ENCODE measurements at places on chromosomes 1 and 21.

GRCh38 chr1:6827079-6827478 is 41.8 kb downstream of the CAMTA1 start:
- no peak for DNase-seq

DNA sequence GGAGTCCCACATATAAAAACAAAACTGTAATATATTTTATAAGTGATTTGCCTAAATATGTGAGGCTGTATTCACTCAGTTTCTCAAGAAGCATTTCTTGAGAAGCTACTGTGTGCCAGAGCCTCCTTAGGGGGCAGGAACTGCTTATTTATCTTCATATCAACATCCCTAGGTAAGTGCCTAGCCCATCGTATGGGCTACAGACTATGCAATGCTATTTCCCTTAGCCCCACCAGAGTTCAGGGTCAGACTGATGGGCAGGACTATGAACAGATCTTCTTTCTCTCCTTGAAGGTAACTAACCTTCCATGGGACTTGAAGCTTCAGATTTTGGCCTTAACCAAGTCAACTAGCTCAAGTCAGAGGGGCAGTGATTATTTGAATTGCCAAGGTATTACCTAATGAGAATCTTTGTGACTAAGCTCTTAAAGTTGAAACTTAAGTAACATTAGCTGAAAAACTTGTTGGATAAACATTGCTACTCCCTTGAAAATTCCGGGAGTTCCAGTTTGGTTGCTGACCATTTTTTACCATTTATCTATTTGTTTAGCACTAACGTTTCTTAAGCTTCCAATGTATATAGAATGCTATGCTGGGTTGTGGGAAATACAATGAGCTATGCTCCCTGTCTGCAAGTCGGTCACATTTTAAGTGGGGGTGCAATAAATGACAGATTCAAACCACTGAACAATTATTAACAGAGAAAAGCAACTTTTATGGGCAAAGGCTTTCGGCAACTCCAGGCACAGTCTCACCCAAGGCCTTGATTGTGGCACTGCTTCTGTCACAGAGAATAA is 85.2 kb downstream of the GPR88 start:
- DNase-seq = no peak

GRCh38 chr1:160177667-160178066 is 12.7 kb upstream of the CASQ1 start:
- no peak for DNase-seq

DNA sequence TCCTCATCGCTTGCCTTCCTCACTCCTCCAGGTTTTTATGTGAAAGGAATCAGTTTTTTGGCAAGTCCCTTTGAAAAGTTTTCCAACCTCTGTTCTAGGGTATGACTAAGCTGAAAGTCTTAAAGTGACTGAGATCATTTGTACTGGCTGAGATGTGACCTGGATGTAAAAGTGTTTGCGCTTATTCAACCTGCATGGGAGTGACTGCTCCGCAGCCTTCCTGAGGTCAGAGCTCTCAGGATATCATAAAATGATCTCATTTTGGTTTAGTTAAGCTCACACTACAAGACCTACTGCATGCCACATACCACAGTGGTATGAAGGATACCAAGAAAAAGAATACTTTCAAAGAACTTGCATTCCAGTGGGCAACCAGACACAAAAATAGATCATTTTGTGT is 29.8 kb upstream of the TADA1 start:
- no peak for DNase-seq

DNA sequence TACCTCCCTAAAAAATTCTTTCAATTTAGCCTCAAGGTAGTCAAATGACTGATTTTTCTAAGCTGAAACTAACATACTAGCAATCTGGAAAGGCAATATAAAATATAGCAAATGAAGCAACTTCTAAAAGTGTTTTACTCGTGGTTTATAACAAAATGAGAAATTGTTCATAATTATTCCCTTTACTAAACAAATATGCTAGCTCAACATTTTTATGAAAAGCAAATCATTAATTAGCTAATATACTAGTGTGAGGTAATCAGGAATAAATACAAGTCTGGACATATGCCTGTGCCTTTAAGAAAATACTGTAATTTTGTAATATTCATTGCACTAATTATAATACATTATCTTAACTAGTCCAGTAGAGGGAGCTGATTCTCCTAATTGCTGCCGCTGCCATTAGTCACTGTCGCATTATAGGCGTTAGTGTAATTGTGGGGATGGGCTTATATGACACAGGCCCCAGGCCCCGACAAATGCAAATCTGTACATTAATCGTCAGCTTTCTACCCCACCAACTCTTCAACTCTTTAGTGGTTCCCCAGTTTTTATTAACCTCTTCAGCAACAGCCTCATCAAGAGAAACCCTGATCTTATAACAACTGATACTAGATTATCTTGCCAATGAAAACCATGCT is 160.9 kb downstream of the GABPA start:
- DNase-seq = no peak

DNA sequence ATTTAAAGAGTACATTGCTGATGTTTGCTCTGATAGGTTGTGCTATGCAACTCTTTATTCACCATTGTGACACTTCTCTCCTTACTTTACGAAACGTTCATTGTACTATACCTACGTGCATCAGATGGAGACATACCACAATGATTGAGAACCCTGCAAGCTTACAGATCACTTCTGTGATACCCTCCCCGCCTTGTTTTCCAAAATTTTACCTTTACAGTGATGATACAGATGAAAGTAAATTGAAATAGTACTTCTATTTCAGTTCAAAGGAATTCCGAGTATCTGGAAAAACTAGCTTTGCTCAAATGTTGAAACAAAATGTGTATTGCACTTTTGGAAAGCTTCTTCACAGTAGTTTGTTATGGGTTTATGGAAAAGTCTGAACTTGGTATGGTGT is 3.3 kb downstream of the OR14K1 start:
- no peak for DNase-seq

DNA sequence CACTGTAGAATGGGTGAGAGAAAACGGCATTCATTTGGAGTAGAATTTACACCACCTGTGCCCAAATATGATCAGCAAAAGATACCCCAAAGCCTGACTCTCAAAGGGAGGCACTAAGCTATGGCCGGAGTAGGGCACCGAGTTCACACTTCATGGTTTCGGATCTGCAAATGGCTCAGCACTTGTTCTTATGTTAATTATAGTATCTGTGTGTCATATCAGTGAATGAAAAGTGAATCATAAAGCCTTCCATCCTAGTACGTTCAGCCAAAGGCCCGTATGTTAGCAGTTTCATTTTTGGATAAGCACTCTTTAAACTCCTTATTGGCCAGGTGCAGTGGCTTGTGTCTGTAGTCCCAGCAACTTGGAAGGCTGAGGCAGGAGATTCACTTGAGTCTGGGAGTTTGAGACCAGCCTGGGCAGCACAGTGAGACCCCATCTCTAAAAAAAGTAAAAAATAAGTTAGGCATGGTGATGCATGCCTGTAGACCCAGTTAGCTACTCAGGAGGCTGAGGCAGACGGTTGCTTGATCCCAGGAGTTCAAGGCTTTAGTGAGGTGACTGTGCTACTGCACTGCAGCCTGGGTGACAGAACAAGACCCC is 4.9 kb upstream of the CORT start:
- DNase-seq = no peak

GRCh38 chr21:34942911-34943310 is 106.2 kb downstream of the RUNX1 start:
- no peak for DNase-seq

DNA sequence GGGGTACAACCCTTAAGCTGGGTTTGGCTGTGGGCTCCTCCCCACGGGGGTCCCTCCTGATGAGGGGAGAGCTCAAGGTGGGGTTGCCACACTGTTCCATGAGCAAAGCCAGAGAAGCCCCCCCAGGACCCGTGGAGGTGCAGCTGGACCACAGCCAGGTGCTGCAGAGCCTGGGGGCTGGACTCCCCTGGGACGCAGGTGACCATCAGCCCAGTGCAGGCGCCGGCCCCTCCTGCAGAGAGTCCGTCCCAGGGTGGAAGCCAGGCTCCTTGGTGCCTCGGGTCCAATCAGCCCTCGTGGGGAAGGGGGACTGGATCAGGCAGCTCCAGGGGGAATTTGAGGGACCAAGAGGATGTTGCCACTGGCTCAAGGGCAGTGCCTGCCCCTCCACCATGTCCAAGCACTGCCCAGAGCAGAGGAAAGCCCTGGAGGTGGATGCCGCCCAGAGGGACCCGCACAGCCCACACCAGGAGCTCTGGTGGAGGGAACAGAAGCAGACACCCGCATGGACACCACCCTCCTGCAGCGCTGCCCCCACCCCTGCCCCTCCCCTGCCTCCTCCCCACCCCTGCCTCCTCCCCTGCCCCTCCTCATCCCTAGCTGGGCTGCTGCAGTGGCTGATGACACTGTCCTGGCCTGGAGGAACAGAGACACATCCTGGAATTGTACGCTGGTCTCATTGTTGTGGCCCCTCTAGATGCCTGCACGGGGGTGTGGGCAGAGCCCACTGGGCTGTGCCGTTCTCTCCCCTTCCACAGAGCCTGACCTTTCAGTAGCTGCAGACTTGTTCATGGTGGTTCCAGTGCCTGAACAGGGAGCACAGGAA is 30.8 kb upstream of the COL18A1 start:
- DNase-seq = no peak

GRCh38 chr1:154583773-154584172 is 16.2 kb downstream of the CHRNB2 start:
- DNase-seq = no peak

DNA sequence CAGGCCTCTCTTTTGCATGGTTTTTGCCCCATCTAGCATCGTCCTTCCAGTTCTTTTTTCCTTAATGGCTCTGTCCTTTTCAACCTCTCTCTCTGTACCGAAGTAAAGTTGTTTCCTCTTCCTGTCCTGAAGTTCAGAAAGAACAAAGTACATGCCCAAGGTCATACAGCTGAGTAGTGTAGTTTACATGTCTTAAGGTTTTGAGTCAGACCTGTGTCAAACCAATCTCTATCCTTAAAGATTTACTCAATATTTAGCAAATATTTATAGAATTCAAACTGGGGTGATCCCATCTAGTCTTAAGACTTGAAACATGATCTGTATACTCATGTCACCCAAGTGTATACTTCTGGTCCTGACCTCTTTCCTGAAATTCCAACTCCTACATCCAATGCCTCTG is 118.7 kb upstream of the SGIP1 start:
- DNase-seq = no peak

- DNase-seq = no peak
These were observed 37.4 kb upstream of the C1orf198 start for GRCh38 chr1:230905733-230906132.

DNA sequence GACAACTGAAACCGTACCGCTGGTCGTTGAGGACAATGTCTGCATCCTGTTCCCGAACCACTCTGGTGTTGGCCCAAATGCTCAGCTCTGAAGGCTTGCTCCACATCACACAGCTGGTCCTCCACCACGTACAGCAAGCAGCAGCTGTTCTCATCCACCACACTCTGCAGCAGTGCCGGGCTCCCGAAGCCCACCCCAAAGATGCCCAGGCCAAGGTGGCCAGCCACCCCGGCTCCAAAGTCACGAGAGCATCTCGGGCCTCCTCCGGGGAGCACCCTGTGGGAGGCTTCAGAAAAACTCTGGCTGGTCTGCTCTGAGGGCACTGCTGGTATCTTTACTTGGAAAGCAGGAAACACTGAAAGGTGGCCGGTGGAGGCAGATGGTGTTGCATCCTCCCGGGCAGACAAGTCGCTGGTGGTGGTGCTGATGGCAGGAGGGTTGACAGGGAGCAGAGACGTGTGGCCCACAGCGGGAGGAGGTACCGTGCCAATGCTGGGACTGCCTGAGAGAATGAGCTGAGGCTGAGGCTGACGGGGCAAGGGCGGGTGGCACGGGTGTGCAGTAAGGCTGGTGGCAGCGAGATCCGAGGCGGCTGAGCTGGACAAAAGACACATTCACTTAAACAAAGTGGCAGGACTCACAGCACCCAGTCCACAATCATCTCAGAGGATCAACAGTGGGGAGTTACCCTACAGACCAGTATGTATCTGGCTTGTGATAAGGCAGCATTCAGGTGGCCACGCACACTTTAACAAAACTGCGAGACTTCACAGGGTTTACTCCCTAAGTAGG is 6.5 kb upstream of the CCDC27 start:
- DNase-seq = no peak

- DNase-seq = no peak
These were observed at the start of gene ALX3 for GRCh38 chr1:110070671-110071242. TSS of gene ALX3 (minus strand) at chr1:110070672. CDS start at chr1:110070612, 60 bp downstream.

GRCh38 chr1:25568090-25568833 is 24.9 kb downstream of the LDLRAP1 start:
- DNase-seq = no peak

- DNase-seq = no peak
These were observed 11.8 kb upstream of the ATP13A2 start for GRCh38 chr1:17023573-17023972.

DNA sequence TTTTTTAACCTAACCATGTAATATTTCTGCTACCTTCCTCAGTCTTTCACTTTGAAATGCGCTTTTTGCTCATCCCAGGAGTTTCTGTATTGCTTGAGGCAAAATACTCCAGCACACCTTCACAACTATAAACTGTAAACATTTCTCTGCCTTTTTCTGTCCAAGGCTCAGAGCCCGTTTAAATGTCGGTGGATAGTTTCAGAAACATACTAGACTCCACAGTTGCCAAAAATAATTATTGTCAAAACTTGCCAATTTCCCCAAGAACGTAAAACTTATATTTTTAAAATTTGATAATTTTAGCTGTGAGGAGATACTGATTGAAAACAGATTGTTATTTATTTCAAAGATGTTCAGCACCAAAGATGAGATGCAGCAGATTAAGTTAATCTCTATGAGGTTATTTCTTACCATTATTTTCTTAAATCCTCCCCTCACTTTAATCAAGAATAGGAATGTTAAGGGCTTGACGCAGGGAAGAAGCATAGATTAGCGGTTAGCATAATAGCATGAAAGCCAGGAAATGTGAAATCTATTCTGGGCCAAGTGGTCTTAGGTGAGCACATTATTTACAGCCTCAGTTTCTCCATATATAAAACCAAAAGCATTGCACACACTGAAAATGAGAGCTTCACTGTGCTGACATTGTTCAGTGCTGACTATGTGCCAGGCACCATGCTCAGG is 91.5 kb upstream of the ESRRG start:
- DNase-seq = no peak

DNA sequence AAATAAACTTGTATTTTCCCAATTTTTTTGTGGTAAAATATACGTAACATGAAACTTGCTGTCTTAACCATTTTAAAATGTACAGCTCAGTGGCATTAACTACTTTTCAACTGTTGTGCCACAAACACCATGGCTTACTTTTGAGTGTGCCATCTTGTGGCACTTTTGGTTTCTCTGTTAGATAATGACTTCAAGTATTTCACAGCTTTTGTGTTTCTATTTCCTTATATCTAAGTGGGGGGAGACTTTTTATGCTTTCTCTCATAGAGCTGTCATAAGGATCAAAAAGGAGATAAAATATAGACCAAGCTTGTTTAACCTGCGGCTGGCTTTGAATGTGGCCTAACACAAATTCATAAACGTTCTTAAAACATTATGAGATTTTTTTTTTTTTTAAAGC is 44.3 kb downstream of the CDC14A start:
- DNase-seq = no peak

DNA sequence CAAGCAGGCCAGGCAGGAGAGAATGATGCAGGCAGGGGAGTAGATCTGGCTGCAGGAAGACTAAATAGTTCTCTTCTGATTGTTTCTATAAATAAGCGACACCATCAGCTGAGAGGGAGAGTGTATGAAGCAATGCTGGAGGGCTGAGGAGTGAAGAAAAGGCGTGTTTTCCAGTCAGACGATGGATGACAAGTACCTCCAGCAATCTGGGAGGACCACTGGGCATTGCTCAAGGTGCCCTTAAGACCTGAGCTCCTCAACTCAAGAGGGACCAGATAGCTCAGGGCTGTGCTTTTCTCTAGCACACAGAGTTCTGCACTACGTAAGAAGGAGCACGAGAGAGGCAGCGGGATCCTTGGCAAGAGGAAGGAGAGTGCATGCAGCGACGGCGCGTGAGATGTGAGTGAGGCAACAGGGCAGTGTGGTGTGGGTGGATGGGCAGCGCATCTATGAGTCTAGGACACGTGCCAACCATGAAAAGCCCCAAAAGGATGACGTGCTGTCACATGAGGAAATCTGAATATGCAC is 36.0 kb downstream of the PABPC4 start:
- DNase-seq = no peak
